ENCODE measurements at places on chromosomes 6 and 20.
A peak's percentile ranks its signal among the peaks of the same experiment; 100 is the strongest.

DNA sequence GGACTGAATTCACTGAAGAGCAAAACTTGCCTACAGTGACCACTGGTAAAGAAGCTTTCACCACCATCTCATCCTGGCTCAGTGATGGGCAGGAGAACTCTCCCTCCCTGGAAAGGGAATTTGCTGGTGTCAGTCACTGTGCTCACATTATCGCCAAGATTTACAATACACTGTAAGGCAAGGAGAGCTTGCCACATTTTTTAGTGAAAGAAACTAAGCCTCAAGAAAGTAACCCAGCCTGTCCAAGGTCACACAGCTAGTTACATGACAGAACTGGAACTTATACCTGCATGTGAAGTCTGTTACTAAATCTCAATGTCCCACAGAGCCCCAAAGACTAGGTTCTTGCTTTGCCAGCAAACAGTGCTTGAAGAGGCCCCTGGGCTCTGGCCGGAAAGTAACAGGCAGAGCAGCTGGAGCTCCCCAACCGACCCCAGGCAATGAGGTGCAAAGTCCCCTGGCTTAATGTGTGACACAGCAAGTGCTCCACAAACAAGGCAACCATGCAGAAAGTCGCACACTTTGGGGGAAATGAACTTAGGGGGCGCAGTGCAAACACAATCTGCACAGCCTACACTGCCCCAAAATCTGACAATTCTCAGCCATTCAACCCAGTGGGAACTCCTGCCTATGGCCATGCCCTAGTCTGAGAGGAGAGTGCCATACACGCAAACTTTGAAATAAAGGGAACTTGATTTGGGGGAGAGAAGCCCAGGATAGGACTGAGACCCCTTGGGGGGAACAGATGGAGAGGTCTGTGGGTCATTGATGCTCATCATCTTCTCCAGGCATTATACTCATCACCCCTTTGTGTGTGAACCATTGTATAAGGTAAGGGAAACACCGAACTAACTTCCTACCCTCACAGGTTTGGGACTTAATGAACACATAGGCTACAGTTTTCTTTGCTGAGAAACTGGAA is 1.9 kb downstream of the BCL2L1 start:
- peak; percentile 22 for DNase-seq

GRCh38 chr20:56798634-56799033 is 169.5 kb downstream of the TFAP2C start:
- no peak for DNase-seq

GRCh38 chr6:30263734-30264133 is 50.5 kb upstream of the TRIM26 start:
- DNase-seq: peak; percentile 49

- DNase-seq: peak; percentile 46
Observed at GRCh38 chr6:24126586-24127192, 674 bp downstream of the NRSN1 start.

GRCh38 chr6:110319843-110320242 is 38.3 kb downstream of the METTL24 start:
- no peak for DNase-seq

DNA sequence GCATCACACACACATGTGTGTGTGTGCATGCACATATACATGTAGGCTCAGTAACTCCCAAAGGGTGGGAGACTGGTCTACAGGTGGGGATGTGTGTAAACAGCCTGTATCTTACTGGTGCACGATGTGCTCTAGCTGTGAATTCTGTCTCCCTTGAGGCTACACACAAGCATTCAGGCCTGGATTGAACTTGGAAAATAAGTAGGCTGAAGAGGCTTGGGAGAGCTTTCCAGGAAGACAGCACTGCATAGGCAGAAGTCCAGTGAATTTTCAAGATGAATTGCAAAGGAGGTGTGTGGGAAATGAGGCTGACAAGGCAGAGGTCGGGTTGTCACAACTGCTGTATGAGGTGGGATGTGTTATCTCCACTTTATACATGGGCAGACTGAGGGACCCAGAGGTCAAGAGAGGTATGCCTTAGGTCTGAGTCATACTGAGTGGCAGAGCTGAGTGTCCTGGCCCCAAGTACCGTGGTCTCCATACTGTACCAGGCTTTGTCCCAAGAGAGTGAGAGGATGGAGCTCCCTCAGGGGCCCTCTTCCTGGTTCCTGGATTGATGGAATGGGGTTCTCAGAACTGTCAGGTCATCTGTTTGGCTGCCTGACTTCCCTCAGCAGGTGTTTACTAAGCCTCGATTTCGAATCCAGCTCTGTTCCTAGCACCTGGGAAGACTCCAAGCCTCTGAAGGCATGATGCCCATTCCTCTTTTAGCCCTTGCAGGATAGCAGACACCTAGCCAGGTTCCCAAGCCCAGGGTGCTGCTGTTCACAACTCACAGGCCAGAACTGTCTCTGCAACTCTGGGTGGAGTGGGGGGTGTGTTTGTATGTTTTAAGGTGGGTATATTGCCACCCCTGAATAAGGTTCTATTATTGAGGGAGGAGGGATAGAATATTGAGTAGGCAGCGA is 14.4 kb downstream of the SNPH start:
- no peak for DNase-seq

DNA sequence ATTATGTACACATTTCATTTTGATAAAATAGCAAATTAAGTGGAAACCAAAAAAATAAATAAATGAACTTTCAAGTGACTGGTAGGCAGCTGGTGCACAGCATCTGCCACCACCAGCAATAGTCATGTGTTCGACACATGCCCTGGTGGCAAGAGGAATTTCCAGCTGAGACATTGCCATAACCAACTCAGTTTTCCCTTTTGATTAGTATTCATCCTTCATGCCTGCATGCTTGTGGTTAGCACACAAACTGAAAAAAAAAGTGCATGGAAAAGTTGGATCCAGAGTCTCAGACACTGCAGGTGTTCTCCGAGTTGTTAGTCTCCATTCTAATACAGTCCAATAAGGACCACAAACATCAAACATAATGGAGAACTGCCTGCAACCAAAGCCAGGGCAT is 156.0 kb upstream of the SOX4 start:
- no peak for DNase-seq

DNA sequence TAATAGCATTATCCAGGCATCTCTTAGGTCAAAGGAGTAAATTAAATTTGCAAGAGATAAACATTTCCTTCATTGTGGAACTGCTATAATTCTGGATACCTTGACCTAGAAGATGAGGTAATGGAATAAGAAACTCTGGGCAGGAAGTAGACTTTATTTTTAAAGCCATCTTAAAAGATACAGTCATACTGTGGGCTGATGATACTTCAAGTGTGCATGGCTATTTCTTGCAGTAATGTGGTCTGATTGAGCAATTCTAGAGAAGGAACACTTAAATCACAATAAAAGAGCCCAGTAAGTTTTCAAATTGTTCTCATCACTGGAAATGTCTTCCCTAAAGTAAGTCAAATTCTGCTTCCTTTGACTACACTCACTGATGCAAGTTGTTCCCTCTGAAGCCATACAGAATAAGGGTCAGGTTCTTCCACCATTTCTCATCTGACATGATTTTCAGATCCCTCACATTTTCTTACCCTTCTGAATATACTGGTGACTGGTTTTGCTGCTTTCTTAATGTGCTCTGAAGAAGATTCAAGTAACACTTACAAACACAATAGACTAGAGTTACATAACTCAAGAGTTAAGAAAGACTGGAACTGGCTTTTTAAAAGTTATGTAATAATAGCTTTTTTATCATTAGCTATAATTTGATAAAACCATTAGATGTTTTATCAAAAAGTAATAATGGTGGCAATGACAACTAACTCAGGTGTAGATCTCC is 62.6 kb upstream of the TMEM244 start:
- DNase-seq: peak; percentile 20

GRCh38 chr20:61743606-61744005 is 322.1 kb downstream of the TAF4 start:
- DNase-seq: no peak

DNA sequence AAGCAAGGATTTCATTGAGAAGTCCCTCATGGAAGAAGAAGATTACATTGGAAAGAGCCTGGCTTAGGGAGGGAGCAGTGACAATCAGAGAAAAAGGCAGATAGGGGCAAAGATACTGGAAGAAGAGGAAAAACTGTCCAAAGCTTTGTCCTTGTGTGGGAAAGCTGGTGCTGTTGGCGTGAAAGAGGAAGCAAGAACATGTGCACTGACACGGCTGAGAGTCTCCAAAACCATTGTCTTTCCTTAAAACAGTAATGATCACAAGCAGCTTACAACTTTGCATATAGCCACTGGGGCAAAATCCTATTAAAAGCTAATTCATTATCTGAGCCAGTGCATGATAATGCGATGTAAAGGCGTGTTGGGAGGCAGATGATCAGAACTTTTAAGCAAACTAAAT is 85.1 kb upstream of the ESR1 start:
- DNase-seq: no peak

DNA sequence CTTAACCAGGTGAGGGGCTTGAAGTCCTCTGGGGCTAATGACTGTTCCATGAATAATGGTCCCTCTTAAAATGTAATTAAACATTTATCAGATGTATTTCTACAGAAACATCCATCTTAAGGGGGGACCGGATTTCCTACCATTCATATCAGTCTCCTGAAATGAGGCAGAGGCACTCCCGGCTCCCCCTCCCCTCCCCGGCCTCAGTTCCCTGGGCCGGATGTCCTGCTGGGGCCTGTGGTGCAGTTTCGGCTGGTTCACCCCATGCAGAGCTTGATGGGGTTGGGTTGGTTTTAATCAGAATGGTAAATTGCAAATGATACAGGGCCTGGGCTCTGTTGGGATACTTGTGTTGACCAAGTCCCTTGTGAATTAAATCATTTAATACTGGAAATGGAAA is 349.4 kb downstream of the PREX1 start:
- DNase-seq: no peak

DNA sequence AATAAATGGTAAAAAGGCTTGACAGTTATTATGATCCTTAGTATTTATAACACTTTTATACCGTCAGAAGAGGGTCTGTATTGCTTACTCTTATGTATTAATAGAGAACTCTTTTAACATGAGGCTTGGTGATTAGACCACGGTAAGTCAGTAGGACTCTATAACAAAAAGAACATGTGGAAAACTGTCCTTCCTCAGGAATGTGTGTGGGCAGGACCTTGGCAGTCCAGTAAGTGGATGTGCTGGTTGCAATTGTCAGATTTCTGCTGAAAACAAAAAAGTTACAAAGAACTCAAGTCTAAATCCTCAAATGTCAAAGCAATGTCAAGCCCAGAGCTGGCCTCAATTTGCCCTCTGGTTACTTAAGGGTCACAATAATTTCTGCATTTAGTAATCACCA is 81.1 kb downstream of the PLCG1 start:
- DNase-seq: peak; percentile 35

GRCh38 chr20:3613821-3614440 is 49.3 kb downstream of the GFRA4 start:
- DNase-seq: peak; percentile 3

DNA sequence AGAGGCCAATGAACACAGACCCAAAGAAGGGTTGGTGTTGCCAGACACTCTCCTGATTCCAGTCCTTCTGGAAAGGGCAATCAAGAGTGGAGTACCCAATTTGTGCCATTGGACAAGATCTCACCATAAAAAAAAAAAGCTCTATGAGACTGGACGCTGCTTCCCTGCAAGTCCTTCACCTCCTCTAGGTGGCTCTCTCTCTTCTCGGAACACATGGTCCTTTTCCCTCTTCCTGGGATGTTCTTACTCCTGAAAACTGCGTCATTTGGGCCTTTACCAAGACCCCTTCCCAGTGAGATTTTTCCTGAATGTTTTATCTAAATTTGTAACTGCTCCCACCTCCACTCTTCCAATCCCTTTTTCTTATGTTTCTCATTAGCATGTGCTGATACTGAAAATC is 280.8 kb downstream of the FOXA2 start:
- DNase-seq: no peak

GRCh38 chr6:153074761-153075160 is 56.3 kb downstream of the RGS17 start:
- DNase-seq: no peak

DNA sequence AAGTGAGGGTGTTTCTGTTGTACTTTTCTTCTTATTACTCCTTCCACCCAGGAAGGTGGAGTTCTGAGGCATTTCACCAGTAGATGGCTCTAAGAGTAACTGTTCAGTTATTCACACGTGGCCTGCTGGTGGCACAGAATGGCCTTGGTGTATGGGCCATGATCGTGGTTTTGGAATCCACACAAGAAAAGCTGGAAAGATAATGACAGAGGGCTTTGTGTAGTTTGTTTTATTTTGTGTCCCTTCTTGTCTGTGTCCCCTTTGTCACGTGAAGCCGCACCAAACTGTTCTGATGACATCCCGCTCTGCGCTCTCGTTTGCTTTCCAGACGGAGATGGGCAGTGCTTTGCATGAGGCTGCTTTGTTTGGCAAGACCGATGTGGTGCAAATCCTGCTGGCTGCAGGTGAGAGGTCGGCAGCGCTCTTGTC is 93.4 kb downstream of the ANKS1A start:
- peak; percentile 16 for DNase-seq

DNA sequence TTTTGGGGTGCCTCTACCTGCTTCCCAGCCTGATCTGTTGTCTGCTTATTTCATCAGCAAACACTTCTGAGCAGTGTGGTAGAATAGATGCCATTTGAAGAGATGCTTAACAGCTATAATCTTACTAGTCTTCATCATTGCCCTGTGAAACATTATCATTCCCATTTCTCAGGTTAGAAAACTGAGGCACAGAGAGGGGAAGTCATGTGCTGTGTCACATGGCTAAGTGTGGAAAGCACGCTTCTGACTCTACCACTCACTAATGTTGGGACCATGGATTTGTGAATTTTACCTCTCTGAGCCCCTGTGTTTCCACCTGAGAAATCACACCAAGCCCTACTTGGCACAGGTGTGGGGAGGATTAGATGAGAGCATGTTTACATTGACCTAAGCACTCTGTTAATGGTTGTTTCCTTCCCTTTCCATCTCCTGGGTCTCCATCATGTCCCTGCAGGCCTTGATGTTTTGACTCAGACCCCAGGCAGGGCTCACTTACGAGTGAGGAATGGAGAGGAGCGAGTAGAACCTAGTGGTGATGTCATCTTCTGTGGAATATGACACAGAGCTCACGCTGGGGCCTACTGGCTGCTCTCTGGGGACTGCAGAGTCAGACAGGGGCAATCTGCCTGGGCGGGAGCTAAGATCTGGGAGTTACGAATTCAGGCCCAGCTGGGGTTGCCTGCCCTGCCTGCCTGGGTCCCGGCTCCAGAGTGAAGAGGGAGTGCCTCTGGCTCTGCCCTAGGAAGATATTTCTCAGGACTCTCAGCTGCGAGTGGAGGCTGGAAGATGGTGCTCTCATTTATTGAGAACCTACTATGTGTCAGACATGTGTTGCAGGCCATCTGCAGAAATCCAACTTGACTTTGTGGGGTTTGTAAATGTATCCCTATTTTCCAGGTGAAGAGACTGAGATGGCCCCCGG is 64.3 kb downstream of the CDH22 start:
- DNase-seq: peak; percentile 97

- DNase-seq: no peak
Observed at GRCh38 chr6:99402448-99402847, 8.5 kb upstream of the COQ3 start.

DNA sequence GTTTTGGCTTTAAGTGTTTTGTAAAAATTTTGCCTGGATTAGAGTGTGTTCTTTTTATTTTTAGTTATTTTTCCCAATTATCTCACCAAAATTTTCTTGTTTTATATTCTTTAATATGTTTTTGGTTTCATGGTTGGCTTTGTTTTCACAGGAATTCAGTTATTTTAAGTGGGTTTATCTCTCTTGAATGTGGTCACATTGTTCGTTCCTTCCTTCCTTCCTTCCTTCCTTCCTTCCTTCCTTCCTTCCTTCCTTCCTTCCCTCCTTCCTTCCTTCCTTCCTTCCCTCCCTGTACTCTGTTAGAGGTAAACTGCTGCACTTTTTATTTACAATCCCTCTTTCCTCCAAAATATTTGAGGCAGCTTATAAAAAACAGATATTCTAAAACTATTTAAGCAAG is 672.9 kb upstream of the CITED2 start:
- no peak for DNase-seq

Data from bronchial epithelial cell (primary cell).